NCI-H510A (cell line): ENCODE measurements at places on chromosomes 6 and 20.

DNA sequence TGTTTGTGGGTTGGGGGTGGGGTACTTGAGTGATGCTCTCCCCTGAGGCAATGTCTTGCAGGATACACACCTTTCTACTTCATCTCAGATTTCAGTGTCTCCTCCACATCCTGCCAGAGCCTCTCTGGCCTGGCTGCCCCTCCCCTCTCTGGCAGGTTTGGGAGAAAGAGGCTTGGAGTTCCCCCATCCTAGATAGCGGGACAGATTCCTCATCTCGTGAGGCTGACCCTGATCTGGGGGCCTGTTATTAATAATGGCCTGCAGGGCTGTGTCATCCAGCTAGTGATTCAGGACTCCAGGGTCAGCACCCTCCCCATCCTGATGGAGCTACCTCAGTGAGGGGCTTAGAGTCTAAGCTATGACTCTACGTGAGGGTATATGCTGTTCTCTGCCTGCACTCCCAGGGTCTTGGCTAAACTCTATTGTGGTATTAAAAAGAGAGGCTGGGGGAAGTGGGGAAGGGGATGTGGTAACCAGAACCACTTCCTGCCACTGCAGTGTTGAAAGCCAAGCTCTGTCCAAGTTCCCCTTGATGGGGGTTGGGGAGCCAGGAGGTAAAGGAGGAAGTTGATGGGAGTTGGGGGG, 3.7 kb upstream of the MMP9 start:
- no peak for DNase-seq

DNA sequence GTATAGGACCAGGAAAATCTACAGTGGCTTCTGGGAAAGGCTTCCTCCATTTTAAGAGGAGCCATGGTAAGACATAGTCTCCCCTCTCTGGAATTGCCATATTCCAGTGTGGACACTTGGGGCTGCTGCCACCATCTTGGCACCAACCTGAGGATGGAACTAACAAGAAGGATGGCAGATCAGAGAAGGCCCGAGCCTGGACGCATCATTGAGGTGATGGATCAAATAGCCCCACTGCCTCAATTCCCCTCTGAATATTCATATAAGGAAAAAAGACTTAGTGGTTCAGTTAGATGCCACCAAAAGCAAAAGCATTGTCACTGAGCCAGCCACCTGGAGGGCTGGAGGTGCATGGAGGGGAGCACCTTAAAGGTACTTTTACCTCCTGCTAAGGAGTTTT, 25.9 kb downstream of the PLAGL2 start:
- no peak for DNase-seq

- no peak for DNase-seq
These were observed 855 bp upstream of the GFOD1 start for GRCh38 chr6:13488015-13488895.

- no peak for DNase-seq
These were observed 1.3 kb downstream of the TRIM26 start for GRCh38 chr6:30211899-30212298.

DNA sequence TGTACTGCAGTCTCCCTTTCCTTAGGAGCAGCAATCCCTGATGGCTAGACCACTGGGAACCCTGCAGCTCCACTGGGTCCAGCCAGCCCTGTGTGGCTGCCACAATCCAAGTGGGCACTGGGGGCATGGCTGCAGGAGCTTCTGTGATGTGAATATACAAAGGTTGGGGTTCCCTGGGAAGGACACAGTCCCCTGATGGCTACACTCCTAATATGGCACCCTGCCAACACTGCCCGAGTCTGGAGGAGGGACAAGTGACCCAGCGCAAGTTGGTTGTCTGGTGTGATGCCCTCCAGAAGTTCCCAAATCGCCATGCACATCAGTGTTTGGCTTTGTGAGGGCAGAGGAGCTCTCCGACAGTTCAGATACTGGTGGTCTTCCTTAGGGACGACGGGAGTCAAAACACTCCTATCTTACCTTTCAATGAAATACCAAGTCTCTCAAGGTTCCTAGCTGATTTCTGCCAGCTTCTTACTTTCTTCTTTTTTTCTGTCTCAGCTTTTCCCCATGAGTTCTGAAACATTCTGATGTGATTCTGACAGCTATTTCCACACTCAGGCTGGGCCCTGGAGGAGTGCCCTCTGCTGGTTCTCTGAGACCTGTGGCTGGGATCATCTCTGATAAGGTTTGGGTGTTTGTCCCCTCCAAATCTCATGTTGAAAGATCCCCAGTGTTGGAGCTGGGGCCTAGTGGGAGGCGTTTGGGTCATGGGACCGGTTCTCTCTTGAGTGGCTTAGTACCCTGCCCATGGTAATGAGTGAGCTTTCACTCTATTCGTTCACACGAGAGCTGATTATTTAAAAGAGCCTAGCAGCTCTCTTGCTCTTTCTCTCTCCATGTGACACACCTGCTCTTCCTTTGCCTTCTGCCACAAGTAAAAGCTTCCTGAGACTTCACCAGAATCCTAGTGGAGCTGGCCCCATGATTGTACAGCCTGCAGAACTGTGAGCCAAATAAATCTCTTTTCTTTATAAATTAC, 15.5 kb upstream of the ZFP57 start:
- no peak for DNase-seq

- DNase-seq: no peak
These were observed 141.5 kb downstream of the GMDS start for GRCh38 chr6:2103765-2104523.

DNA sequence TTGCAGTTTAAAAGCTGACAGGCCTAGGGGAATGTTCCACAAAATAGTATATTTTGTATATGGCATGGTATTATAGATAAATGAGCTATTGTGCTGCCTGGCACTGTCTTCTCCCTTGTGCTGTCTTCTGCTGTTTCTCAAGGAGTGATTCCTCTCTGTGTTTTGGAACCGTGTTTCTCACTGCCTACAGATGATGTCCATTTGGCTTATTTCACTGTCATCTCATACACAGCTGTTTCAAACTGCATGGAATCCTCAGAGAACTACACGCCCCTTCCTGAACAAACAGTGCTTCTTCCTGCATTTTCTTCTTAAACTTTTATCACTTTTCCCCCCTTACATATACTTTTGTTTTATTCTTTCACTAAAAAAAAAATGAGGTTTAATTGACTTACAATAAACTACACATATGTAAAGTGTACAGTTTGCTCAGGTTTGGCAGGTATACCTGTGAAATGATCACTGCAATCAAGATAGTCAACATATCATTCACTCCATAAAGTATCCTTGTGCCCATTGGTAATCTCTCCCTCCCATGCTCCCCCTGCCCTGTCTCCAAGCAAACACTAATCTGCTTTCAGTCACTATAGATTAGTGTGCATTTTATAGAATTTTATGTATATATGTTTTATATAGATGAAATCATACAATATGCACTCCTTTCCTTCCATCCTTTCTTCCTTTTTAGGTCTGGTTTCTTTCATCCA, 43.0 kb downstream of the CBFA2T2 start:
- no peak for DNase-seq
